ENCODE measurements at places on chromosomes 7 and 10. TPM values are rescaled to one million over a fixed set of nuclear protein-coding genes. Genes with fewer than 3 reads are reported as not detected.

Gene TAS2R41
- total RNA-seq = not detected

Gene NME8
- total RNA-seq = not detected

Gene NXPH1
- not detected for total RNA-seq

Gene SLK
- total RNA-seq = 69.3 TPM

Gene CHST3
- total RNA-seq = 49.4 TPM

Gene FAM24B
- total RNA-seq = 10.0 TPM

Gene IL15RA
- 9.0 TPM for total RNA-seq

Gene GJC3
- 11.7 TPM for total RNA-seq

Gene NRBF2
- total RNA-seq = 12.7 TPM

Gene TDRD1
- total RNA-seq = 0.42 TPM

Gene SUN3
- not detected for total RNA-seq

Gene CDK5
- total RNA-seq = 4.3 TPM

Gene GPR37
- total RNA-seq = not detected

Gene PNLIPRP2
- 4.1 TPM for total RNA-seq

Gene HECW1
- total RNA-seq = 5.7 TPM

Gene NUPR2
- total RNA-seq = not detected
